ENCODE measurements at places on chromosomes 5 and 9. TPM values are rescaled to one million over a fixed set of nuclear protein-coding genes. Genes with fewer than 3 reads are reported as not detected.

The GNA14 gene
- total RNA-seq: 13.9 TPM

The CDKN2B-AS1 gene
- total RNA-seq: 0.38 TPM

The PCDHB11 gene
- 2.7 TPM for total RNA-seq

The TMEM215 gene
- not detected for total RNA-seq

The NUTM2F gene
- total RNA-seq: not detected

The COL15A1 gene
- 8.0 TPM for total RNA-seq

The ROPN1L gene
- 2.1 TPM for total RNA-seq

The EXOSC2 gene
- 21.6 TPM for total RNA-seq

The OR1Q1 gene
- total RNA-seq: not detected

The ZNF367 gene
- total RNA-seq: 1.7 TPM

The TRIM36 gene
- total RNA-seq: 3.4 TPM

The IL4 gene
- total RNA-seq: not detected

The SLC4A9 gene
- 0.29 TPM for total RNA-seq

The HAND1 gene
- not detected for total RNA-seq

The LCN2 gene
- total RNA-seq: 0.45 TPM

The UIMC1 gene
- total RNA-seq: 30.0 TPM

The FSD1L gene
- 5.9 TPM for total RNA-seq

The C7 gene
- total RNA-seq: 108 TPM

The NIM1K gene
- 0.40 TPM for total RNA-seq

The PCDHB13 gene
- 5.0 TPM for total RNA-seq

The PCDHGA7 gene
- 5.1 TPM for total RNA-seq

The MEGF9 gene
- 194 TPM for total RNA-seq

The ORM1 gene
- not detected for total RNA-seq
